ENCODE measurements at places on chromosomes 5 and 9. TPM values are rescaled to one million over a fixed set of nuclear protein-coding genes. Genes with fewer than 3 reads are reported as not detected.

LCN15 gene
- polyA plus RNA-seq, result 0.67 TPM

ATG12 gene
- 70.7 TPM for polyA plus RNA-seq

MYOT gene
- polyA plus RNA-seq, result 1.4 TPM

SLC12A2 gene
- polyA plus RNA-seq, result 5.1 TPM

TAF1L gene
- not detected for polyA plus RNA-seq

N4BP3 gene
- polyA plus RNA-seq, result 4.6 TPM

DNA sequence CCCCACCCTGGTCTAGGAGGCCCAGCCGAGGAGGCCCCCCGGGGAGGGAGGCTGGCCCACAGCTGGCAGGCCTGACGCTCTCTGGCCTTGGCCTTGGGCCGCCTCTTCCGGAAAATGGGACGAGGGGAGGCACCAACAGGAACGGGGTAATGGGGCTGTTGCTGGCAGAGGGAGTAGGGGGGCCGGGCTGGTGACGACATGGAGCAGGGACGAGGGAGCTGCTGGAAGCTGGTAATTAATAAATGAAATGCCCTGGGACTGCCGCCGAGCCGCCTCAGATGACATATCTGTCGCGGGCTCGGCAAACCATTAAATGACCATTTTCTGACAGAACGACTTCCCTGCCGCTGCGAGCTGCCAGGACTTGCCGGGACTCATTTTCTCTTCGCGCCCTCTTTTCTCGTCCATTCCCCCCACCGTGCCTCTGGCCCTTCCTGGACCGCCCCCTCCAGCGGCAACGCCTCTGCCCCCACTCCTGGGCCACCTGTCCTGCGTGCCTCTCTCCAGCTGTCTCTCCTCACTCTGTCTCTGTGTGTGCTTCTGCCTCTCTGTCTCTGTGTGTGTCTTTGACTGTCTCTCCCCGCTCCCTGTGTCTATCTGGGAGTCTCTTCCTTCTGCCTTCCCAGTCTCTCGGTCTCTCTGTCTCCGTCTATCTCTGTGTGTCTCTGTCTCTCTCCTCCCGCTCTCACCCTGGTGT lies 215.7 kb downstream of the PAX5 start:
- no peaks in the 10 kb centered on the region for H3K36me3 ChIP-seq
- no peak for DNase-seq
- no peaks in the 10 kb centered on the region for H3K4me1 ChIP-seq

DNA sequence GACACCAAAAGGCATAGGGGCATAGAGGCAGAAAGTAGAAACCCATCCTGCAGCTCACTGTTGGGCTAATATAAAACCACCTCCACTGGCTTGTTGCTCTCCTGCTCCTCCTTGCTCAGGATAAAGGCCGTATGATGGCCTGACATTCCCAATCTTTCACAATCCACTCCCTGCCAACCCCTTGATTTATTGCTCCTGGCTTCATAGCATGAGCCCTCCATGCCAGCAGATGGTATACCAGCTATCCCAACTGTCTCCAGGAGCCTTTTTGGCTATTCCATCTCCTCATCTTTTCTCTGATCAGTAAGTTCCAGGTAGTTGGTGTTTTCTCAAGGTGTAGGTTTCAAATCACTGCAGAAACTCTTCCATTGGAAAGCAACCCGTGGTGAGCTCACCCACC lies 128.8 kb downstream of the EGFLAM start:
- no peaks in the 10 kb centered on the region for H3K4me1 ChIP-seq
- H3K27ac ChIP-seq, result no peak overlapping the region
- no peaks in the 10 kb centered on the region for H3K36me3 ChIP-seq
- H3K4me3 ChIP-seq, result no peak overlapping the region

DNA sequence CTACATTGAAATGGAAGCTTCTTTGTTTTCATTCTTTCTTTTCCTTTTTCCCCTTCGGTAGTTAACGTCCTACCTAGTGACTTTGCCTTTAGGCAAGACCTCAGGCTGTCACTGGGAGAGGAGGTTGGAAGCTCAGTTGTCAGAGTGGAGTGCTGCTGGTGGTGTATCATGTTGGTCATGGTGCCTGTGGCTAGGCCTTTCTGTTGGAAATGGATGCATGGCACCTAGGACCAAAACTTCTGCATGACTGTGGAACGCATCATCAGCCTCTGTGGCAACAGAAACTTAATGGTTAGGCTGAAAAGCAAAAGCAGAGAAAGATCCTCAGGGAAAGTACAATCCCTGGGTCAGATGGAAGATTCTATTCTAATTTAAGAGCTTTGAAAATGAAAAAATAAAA lies 57.9 kb downstream of the OSTF1 start:
- no peaks in the 10 kb centered on the region for H3K27me3 ChIP-seq
- H3K4me1 ChIP-seq, result peaks cover 9% of the 10 kb centered on the region
- H3K4me3 ChIP-seq, result no peak overlapping the region
- no peak overlapping the region for H3K27ac ChIP-seq
- no peak for DNase-seq
- H3K36me3 ChIP-seq, result peaks cover 34% of the 10 kb centered on the region

DNA sequence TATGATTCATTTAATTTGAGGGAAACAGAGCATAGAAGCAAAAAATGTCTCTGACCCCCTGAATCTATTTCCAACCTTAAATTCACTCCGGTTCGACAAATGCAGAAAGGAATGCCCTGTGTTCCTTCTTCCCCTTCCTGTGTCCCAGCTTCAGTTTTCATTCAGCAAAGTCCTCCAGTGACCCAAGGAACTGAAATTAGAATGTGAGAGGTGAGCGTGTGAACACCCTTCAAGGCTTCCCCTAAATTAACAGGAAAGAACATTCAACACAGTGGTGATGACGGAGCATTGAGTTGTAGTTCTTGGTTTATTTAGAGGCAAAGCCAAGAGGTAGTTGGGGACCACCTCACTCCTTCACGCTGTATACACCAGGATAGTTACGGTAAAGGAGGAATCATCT lies 97.6 kb upstream of the CTSL start:
- H3K27me3 ChIP-seq, result no peaks in the 10 kb centered on the region
- H3K36me3 ChIP-seq, result peaks cover 2% of the 10 kb centered on the region
- no peak overlapping the region for H3K27ac ChIP-seq
- no peak for DNase-seq
- no peaks in the 10 kb centered on the region for H3K4me1 ChIP-seq

GRCh38 chr9:116287721-116288120 lies 134.1 kb downstream of the PAPPA start:
- H3K27ac ChIP-seq, result no peak overlapping the region
- H3K4me1 ChIP-seq, result no peaks in the 10 kb centered on the region
- no peaks in the 10 kb centered on the region for H3K36me3 ChIP-seq
- DNase-seq, result no peak
- no peaks in the 10 kb centered on the region for H3K27me3 ChIP-seq
- no peak overlapping the region for H3K4me3 ChIP-seq

Measured in GM12878 (cell line).